GM12878 (cell line): ENCODE measurements at places on chromosomes 11 and 22.

GRCh38 chr22:42769574-42770447, 49.1 kb upstream of the A4GALT start:
- peak; percentile 44 for DNase-seq

DNA sequence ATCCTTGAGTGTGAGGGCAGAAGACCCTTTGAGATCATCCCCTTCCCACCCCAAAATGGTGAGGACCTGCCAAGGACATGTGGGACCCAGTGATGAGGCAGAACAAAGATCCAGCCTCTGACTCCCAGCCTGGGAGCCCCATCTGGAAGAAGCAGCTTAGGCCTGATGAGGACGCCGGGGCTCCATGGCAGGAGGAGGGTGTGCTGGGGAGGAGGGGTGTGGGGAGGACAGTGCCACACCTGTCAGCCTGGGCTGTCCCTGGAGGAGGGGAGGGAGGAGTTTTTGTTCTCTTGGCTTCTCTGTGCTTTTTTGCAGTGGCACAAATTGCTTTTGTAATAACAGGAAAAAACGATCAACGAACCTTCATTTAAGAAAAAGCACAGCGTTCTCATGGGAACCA, 44.4 kb upstream of the DAGLA start:
- no peak for DNase-seq

- DNase-seq = no peak
Observed at GRCh38 chr11:35148163-35148837, 9.3 kb downstream of the CD44 start.

DNA sequence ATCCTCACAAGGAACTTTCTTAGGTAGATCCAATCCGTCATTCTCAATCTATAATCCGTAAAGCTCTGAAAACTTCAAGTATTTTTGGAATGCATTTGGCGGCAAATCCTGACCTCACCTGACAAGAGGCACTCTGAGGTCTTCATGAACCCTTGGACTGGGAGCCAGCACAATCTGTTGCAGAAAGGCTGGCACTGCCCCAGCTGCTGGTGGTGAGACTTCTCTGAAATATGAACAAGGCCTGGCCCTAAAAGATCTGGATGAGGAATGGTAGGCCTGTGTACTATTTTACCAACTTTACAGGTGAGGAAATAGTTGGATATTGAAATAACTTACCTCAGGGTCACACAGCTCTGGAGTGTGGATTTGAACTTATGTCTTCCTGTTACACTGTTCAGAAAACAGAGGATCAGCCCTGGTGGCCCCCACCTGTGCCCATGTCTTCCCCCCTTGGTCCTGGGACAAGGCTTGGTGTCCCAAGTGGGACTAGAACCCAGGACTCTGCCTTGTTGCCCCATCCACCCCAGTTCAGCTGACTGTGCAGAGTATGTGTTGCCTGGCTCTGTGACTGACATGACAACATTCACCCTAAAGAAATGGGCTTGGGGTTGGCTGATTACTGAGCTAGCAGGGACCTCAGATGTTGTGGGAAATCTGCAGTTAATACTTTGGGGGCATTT, 471.4 kb downstream of the MN1 start:
- DNase-seq = no peak

GRCh38 chr11:33025339-33025722, 9.7 kb downstream of the DEPDC7 start:
- no peak for DNase-seq

- DNase-seq = no peak
Observed at GRCh38 chr22:50505276-50505775, 2.2 kb downstream of the LMF2 start.

DNA sequence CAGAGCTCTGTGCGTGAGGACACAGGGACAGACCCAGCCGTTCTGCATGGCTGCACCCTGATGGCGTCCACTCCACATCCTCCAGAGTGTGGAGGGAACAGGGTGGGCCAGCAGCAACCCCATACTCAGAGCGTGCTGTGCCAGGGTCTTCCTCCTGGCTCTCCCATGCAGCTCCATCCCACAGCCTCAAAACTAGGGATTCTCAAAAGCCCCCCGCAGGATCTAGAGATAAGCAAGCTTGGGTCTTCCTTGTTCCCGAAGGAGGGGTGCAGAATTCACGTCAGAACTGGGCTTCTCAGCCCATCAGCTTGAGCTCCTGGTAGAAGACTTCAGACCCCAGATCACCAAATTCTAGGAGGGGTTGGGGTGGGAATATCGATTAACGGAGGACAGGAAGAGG, 858.8 kb downstream of the TBC1D22A start:
- no peak for DNase-seq

DNA sequence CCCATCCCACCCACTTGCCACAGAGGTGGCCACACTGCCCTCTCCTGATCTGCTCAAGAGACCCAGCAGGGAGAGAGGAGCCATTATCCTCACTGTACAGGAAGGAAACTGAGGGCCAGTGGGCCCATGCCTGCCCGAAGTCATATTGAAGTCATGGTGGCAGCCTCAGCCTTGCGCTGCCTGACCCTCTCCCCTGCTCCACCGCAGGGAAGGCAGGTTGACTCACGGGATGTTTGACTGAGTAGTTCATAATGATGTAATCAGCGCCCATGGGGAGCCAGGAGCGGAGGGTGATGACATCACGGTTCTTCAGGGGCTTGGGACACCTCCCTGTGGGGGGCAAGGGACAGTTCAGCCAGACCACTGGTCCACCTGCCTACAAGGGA, 6.1 kb upstream of the ARAP1 start:
- DNase-seq = no peak

- DNase-seq = no peak
Observed at GRCh38 chr22:31177420-31178162, 17.6 kb downstream of the RNF185 start.

- no peak for DNase-seq
Observed at GRCh38 chr11:115360186-115360824, 143.9 kb downstream of the CADM1 start.

GRCh38 chr11:75840522-75840921, 25.5 kb downstream of the UVRAG start:
- no peak for DNase-seq

DNA sequence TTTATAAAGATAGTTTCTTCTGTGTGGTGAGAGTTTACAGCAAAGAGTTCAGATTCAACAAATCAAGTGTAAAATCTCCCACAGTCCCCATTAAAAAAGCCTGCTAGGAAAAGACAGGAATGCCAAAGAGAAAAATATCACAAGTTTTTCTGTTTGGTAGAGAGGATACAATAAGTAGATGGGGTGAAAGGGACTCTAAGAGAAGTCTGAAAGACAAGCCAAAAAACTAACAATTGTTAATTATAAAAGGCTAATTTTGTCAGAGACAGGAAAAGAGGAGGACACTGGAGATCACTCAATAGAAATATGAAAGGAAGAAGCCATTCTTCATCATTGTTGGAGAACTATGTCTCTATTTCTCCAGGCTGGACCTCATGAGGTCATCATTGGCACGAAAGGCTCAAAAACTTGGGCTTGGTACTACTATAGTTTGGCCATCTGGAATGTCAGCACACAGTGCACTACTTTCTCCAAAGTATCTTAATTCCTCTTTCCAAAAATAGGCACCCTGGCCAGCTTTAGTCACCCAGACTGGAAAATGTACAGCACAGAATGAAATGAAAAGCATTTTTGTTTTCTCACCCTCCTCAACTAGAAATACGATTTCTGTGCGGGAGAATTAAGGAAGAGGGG, 531 bp upstream of the SOX6 start:
- DNase-seq = no peak

DNA sequence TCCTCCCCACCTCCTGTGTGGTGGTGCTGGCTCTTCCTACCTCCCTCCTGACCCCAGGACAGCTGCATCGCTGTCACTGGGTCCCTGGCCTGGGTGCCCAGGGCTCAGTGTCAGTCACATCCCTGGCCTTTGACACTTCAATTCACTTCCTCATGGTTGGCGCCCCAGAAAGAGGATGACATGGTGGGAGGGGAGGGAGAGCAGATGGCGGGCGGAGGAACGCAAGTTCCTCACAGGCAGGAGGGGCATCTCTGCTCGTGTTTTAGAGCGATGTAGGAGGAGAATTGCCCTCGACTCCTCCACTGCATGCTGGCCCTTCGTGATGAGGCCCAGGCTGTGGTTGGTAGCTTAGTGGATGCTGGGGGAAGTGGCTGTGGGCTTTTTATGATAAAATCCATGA, 35.1 kb upstream of the KRTAP5-7 start:
- DNase-seq = no peak

GRCh38 chr11:43243927-43244326, 67.9 kb upstream of the API5 start:
- DNase-seq = no peak

- DNase-seq = no peak
Observed at GRCh38 chr11:89626366-89626765, 83.7 kb upstream of the TRIM77 start.

- no peak for DNase-seq
Observed at GRCh38 chr11:112902361-112903011, 58.7 kb upstream of the NCAM1 start.

DNA sequence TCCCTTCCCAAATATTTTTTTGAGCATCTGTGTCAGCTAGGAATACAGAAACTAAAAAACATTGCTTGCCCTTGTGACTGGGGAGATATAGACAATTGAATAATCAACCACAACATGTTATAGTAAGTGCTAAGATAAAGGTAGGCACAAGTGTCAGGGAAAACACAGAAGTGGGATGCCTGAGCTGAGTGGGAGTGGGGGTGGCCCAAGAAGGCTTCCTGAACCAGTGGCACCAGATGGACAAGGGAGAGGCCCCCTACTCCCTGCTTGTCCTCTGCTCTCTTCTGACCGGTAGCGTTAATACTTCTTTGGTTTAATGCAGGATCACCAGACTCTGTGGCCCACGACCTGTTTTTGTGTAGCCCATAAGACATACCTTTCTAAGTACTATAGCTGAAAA, 48.8 kb downstream of the PACS1 start:
- DNase-seq = no peak

DNA sequence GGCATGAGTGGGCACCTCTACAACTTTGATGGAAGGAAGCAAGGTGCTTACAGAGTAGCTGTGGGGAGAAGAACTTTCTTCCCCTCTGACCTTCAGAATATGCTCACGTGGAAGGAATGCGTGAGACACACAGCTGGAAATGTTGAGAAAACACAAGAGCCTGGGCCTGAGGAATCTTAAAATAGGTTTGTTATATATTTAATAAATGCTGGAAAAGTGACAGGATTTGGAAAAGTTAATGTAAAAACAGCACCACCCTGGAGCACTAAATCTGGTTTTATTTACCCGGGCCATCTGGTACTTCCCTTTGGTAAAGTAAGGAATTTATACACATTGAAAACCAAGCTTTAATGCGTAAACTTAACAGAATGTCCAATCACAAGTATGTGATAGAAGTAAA, 14.0 kb upstream of the AMPD3 start:
- no peak for DNase-seq

DNA sequence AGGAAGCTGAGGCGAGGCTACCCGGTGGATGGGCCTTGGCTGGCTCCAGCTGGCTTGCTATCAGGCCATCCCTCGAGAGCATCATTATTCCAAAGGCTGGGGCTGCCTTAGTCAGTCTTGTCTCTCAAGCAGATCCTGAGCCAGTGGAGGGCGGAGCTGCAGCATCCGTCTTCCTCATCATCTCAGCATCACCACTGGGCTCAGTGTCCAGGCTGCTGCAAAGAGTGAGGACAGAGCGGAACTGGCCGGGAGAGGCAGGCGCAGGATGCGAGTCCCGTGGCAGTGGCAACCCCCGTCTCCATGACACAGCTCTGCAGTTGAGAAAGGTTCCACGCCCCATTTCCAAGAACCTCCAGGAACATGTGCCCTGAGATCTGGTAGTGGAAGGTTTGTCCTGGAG, 4.4 kb downstream of the TP53I11 start:
- no peak for DNase-seq

DNA sequence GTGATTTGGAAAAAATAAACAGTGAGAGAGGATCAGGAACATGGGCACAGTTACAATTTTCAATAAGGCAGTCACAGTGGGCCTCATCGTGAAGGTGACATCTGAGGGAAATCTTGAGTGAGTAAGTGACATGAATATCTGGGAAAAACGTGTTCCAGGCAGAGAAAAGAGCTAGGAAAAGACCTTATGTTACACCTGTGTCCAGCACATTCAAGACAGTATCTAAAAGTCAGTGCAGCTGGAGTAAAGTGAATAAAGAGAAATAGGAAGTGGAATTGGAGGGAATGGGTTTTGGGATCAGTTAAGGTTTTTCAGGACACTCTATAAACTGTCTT, 827.5 kb upstream of the FAT3 start:
- DNase-seq = no peak

GRCh38 chr11:114598461-114598860, 2.9 kb upstream of the NXPE4 start:
- no peak for DNase-seq

DNA sequence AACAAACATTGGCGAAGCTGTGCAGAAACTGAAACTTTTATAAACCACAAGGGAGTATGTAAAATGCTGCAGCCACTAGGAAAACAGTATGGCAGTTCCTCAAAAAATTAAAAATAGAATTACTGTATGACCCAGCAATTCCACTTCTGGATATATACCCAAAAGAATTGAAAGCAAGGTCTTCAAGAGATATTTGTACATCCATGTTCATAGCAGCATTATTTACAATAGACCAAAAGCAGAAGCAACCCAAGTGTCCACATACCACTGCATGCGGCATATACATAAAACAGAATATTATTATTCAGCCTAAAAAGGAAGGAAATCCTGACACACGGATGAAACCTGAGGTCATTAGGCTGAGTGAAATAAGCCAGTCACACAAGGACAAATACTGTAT, 85.8 kb downstream of the RELT start:
- DNase-seq = peak; percentile 3

GRCh38 chr11:46529095-46529905, 64.5 kb downstream of the AMBRA1 start:
- DNase-seq = no peak

GRCh38 chr11:9576701-9577381, 3.4 kb downstream of the WEE1 start:
- no peak for DNase-seq

GRCh38 chr22:42584364-42584940, 30.2 kb downstream of the POLDIP3 start:
- no peak for DNase-seq

DNA sequence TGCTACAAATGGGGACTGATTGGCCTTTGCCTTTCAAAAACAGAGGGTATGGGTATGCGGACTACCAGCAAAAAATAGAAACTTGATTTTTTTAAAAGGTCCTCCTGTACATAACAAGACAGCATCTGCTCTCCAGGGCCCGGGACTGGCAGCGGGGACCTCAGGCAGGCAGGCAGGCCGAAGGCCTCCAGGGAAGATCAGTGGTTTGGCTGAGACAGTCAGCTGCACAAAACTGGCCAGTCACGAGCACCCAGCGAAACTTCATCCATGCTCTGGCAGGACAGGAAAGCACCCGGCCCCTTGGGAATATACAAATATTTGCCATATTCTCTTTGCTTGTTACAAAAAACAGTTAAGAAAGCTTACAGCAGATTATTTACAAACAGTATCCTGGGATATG, 11.0 kb downstream of the RPL27A start:
- no peak for DNase-seq

- no peak for DNase-seq
Observed at GRCh38 chr11:15481871-15482270, 367.1 kb downstream of the INSC start.

- no peak for DNase-seq
Observed at GRCh38 chr11:120578596-120579154, 67.1 kb downstream of the GRIK4 start.
